ENCODE measurements at places on chromosomes 3 and 15. TPM values are rescaled to one million over a fixed set of nuclear protein-coding genes. Genes with fewer than 3 reads are reported as not detected.

GRCh38 chr15:44427756-44428724, 611 bp downstream of the CTDSPL2 start:
- peak overlapping the region; percentile 99 for H3K4me3 ChIP-seq
- H3K27me3 ChIP-seq = no peaks in the 10 kb centered on the region
- peaks cover 7% of the 10 kb centered on the region for H3K4me1 ChIP-seq
- DNase-seq = peak; percentile 21
- H3K36me3 ChIP-seq = 0 out of 2 replicates have a peak, but pooled peaks cover 3% of the 10 kb centered on the region

- H3K4me3 ChIP-seq = no peak overlapping the region
- H3K4me1 ChIP-seq = no peaks in the 10 kb centered on the region
- no peak for DNase-seq
- no peaks in the 10 kb centered on the region for H3K36me3 ChIP-seq
- H3K27ac ChIP-seq = no peak overlapping the region
Measured at GRCh38 chr3:39569095-39569494, 101.6 kb downstream of the MOBP start.

GRCh38 chr3:159821110-159821509, 167.5 kb upstream of the IL12A start:
- no peak overlapping the region for H3K4me3 ChIP-seq
- peaks cover 13% of the 10 kb centered on the region for H3K4me1 ChIP-seq
- no peaks in the 10 kb centered on the region for H3K36me3 ChIP-seq
- H3K27ac ChIP-seq = no peak overlapping the region
- H3K27me3 ChIP-seq = no peaks in the 10 kb centered on the region

- DNase-seq = peak; percentile 69
- H3K27ac ChIP-seq = no peak overlapping the region
- H3K4me1 ChIP-seq = no peaks in the 10 kb centered on the region
- H3K4me3 ChIP-seq = no peak overlapping the region
- H3K36me3 ChIP-seq = peaks cover 9% of the 10 kb centered on the region
Measured at GRCh38 chr15:100627789-100628395, 25.5 kb downstream of the ASB7 start.

The FHIT gene
- 20.1 TPM for total RNA-seq

- H3K36me3 ChIP-seq = no peaks in the 10 kb centered on the region
- no peak for DNase-seq
- H3K27ac ChIP-seq = no peak overlapping the region
- no peak overlapping the region for H3K4me3 ChIP-seq
- H3K4me1 ChIP-seq = peaks cover 4% of the 10 kb centered on the region
Measured at GRCh38 chr15:78244893-78245292, 10.5 kb upstream of the ACSBG1 start.

DNA sequence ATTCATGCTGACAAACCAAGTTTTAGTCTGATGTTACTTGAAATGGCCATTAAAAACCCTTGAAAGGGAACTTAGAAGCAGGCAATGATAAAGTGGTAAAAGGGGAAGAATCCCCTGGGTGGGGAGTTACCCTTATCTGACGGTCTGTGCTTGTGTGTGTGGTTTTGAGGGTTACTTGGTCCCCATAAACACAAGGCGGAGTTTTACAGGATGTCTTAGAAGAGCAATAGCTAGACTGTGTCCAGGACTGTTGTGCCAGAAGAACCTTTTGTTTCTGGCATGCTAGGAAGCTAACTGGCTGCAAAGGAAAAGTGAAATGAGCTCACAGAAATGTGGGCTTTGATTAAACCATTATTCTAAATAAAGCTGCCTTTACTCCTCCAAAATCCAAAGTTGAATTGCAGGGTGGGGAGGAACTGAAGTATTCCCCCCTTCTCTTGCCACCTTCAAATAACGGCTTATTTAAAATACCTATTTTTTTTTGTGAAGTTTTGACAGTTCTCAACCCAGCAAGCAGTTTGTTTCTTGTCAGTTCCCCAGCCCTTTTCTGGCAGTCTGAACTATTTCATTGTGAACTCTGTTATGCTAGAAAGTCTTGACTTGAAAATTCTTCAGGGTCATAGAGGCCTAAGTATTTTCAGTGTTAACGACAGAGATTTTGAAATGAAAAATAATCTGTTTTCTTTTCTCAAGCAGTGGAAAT, 443.5 kb downstream of the OTOL1 start:
- no peaks in the 10 kb centered on the region for H3K27me3 ChIP-seq
- no peaks in the 10 kb centered on the region for H3K36me3 ChIP-seq
- no peak overlapping the region for H3K27ac ChIP-seq
- no peaks in the 10 kb centered on the region for H3K4me1 ChIP-seq

The SLC7A14 gene
- not detected for total RNA-seq

- H3K4me3 ChIP-seq = no peak overlapping the region
- no peaks in the 10 kb centered on the region for H3K4me1 ChIP-seq
- H3K27ac ChIP-seq = no peak overlapping the region
- DNase-seq = no peak
- H3K36me3 ChIP-seq = no peaks in the 10 kb centered on the region
- H3K27me3 ChIP-seq = peaks cover 4% of the 10 kb centered on the region
Measured at GRCh38 chr15:29044503-29044901, 158.7 kb downstream of the APBA2 start.

The ZKSCAN7 gene
- not detected for total RNA-seq

GRCh38 chr15:59191855-59192237, 14.8 kb upstream of the LDHAL6B start:
- DNase-seq = peak; percentile 55
- peaks cover 26% of the 10 kb centered on the region for H3K4me1 ChIP-seq
- no peaks in the 10 kb centered on the region for H3K27me3 ChIP-seq
- peak overlapping the region; percentile 35 for H3K27ac ChIP-seq
- no peak overlapping the region for H3K4me3 ChIP-seq

DNA sequence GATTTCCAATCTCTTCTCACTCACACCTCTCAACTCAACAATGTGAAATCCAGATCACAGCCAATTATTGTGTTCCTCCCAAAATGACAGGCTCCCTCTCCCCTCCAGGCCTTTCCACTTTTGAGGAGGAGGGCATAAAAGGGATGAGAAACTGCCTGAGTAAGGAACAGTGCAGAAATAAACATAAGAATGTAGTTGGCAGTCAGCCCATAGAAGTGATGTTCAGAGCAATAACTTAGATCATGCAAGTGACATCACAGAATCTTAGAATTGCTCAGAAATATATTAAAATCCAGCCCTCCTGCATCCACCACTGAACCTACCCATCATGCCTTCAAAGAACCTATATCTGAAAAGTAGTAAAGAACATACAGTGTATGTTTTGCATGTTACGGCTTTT, 299.4 kb upstream of the GADL1 start:
- H3K27ac ChIP-seq = no peak overlapping the region
- no peaks in the 10 kb centered on the region for H3K36me3 ChIP-seq
- no peak for DNase-seq
- no peaks in the 10 kb centered on the region for H3K4me1 ChIP-seq
- H3K4me3 ChIP-seq = no peak overlapping the region

The PLSCR5 gene
- not detected for total RNA-seq

GRCh38 chr3:127078626-127079025, 95.7 kb downstream of the PLXNA1 start:
- no peak for DNase-seq
- no peak overlapping the region for H3K27ac ChIP-seq
- no peaks in the 10 kb centered on the region for H3K4me1 ChIP-seq
- H3K4me3 ChIP-seq = no peak overlapping the region
- no peaks in the 10 kb centered on the region for H3K36me3 ChIP-seq

GRCh38 chr3:74328435-74328834, 286.0 kb downstream of the CNTN3 start:
- H3K27ac ChIP-seq = no peak overlapping the region
- H3K27me3 ChIP-seq = no peaks in the 10 kb centered on the region
- no peak overlapping the region for H3K4me3 ChIP-seq
- DNase-seq = no peak
- no peaks in the 10 kb centered on the region for H3K4me1 ChIP-seq

The P2RY1 gene
- 1.7 TPM for total RNA-seq

The ENTPD3 gene
- total RNA-seq = not detected

The ITGA11 gene
- not detected for total RNA-seq

- DNase-seq = no peak
- H3K36me3 ChIP-seq = no peaks in the 10 kb centered on the region
- no peak overlapping the region for H3K4me3 ChIP-seq
Measured at GRCh38 chr3:48423883-48424695, 5.8 kb downstream of the PLXNB1 start.

The IQCF5 gene
- not detected for total RNA-seq

The TTLL13 gene
- total RNA-seq = 1.0 TPM

The SIDT1 gene
- not detected for total RNA-seq

The MYRIP gene
- 0.44 TPM for total RNA-seq

The TIGIT gene
- total RNA-seq = 0.07 TPM

The IL17RD gene
- total RNA-seq = 12.3 TPM

The KNG1 gene
- 0.25 TPM for total RNA-seq

GRCh38 chr3:17645074-17645698, 97.2 kb downstream of the TBC1D5 start:
- H3K4me3 ChIP-seq = no peak overlapping the region
- DNase-seq = peak; percentile 43
- no peaks in the 10 kb centered on the region for H3K27me3 ChIP-seq
- H3K27ac ChIP-seq = no peak overlapping the region
- H3K36me3 ChIP-seq = no peaks in the 10 kb centered on the region
- H3K4me1 ChIP-seq = peaks cover 19% of the 10 kb centered on the region

GRCh38 chr3:189449084-189449483, 182.1 kb upstream of the TP63 start:
- no peak overlapping the region for H3K4me3 ChIP-seq
- no peaks in the 10 kb centered on the region for H3K36me3 ChIP-seq
- no peaks in the 10 kb centered on the region for H3K4me1 ChIP-seq
- no peak for DNase-seq
- H3K27me3 ChIP-seq = no peaks in the 10 kb centered on the region

- no peaks in the 10 kb centered on the region for H3K4me1 ChIP-seq
- no peak overlapping the region for H3K27ac ChIP-seq
- H3K36me3 ChIP-seq = no peaks in the 10 kb centered on the region
- no peak for DNase-seq
- H3K4me3 ChIP-seq = no peak overlapping the region
Measured at GRCh38 chr15:99207672-99208071, 41.7 kb downstream of the TTC23 start.

The C3orf20 gene
- total RNA-seq = 0.20 TPM

DNA sequence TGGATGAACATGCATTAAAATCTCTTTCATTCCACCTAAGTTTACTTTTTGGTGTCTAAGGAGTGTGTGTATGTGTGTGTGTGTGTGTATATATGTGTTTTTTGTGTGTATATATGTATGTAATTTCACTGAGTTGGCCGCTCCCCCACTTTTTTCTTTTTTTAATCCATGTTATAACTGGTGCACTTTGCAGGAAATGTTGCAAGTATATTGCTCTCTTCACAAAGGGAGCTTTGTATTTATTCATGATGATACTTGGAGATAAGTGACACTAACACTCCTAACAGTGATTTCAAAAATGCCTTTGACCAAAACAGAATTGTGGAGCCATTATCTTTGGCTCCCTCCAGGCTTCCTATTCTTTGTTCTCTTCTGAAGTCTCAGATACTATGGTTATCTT, 95.8 kb downstream of the FNDC3B start:
- H3K4me3 ChIP-seq = no peak overlapping the region
- peaks cover 53% of the 10 kb centered on the region for H3K4me1 ChIP-seq
- H3K27me3 ChIP-seq = no peaks in the 10 kb centered on the region

The DUOXA2 gene
- total RNA-seq = not detected

- peak overlapping the region; percentile 91 for H3K27ac ChIP-seq
- H3K4me1 ChIP-seq = peaks cover 22% of the 10 kb centered on the region
- H3K27me3 ChIP-seq = no peaks in the 10 kb centered on the region
- no peak for DNase-seq
- peak overlapping the region; percentile 99 for H3K4me3 ChIP-seq
Measured at GRCh38 chr3:10142707-10143560, 1.4 kb downstream of the VHL start.

- H3K4me3 ChIP-seq = no peak overlapping the region
- H3K4me1 ChIP-seq = peaks cover 6% of the 10 kb centered on the region
- H3K36me3 ChIP-seq = no peaks in the 10 kb centered on the region
- no peaks in the 10 kb centered on the region for H3K27me3 ChIP-seq
- no peak overlapping the region for H3K27ac ChIP-seq
Measured at GRCh38 chr15:90851114-90851513, 17.3 kb upstream of the FURIN start.

- no peaks in the 10 kb centered on the region for H3K27me3 ChIP-seq
- DNase-seq = no peak
- no peaks in the 10 kb centered on the region for H3K36me3 ChIP-seq
- peaks cover 4% of the 10 kb centered on the region for H3K4me1 ChIP-seq
Measured at GRCh38 chr15:36313736-36314280, 265.6 kb upstream of the CDIN1 start.

GRCh38 chr15:25989327-25989726, 126.2 kb upstream of the ATP10A start:
- no peaks in the 10 kb centered on the region for H3K36me3 ChIP-seq
- no peak overlapping the region for H3K27ac ChIP-seq
- no peaks in the 10 kb centered on the region for H3K4me1 ChIP-seq
- H3K4me3 ChIP-seq = no peak overlapping the region

The ARPIN gene
- 8.8 TPM for total RNA-seq

DNA sequence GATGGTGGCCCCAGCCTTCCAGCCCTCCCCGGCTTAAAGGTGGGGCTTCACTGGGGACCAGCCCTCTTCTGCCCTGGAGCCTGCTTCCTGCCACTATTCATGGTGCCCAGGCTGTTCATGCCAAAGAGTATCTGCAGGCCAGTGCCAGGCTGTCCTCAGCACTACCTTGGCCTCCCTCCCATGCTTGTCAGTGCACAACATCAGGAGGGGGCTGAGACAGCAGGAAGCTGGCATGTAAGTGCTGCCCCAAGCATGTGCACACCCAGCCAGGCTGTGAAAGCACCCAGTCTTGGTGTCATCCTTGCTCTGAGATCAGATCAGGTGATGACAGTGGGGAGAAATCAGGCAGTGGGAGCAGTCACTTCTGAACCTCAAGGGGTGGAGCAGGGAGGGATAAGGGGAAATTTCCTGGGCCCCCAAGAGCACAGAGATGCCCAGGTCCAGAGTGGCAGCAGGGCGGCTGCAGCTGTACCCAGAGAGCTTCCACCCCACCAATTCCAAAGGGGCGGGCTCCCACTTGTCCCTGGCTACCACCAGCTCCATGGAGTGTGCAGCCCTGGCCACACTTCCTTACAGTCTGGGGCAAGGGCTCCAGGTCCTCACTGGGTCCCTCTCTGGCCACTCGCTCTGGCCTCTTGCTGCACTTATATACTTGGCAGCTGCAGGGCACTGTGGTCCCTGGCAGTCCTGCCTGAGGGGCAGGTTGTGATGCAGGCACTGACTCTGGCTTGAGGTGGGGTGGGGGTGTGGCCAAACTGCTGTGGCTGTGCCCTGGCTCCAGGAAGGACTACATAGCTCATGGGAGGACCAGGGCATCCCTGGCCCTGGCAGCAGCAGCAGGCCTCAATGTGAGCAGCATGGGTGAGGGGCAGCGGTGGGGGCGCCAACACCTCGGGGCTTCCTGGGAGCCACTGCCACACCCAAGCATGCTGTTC, 91.4 kb upstream of the TNFSF10 start:
- no peaks in the 10 kb centered on the region for H3K36me3 ChIP-seq
- no peak for DNase-seq
- H3K27me3 ChIP-seq = no peaks in the 10 kb centered on the region
- no peaks in the 10 kb centered on the region for H3K4me1 ChIP-seq
- no peak overlapping the region for H3K27ac ChIP-seq
- H3K4me3 ChIP-seq = no peak overlapping the region

Data from HCT116 (cell line).